ENCODE measurements at places on chromosomes 3 and 15.

GRCh38 chr3:157220883-157221282, 60.9 kb upstream of the CCNL1 start:
- DNase-seq = no peak

DNA sequence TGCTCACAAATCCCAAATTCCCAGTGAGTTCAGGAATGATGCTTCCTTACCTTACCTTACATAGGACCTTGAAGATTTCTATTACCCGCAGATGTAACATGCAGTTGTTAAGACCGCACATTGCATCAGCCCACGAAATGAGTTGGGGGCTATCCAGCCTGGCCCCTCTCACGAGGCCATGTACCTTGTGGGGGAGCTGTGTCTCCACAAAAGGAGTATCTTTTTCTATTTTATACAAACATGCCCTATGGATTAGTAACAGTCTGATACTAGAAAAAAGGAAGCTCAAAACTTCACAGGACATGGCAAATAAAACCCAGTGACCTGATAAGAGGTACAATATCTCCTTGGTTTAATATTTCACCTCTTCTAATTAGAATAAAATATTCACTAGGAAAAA, 1086.8 kb upstream of the CFAP20DC start:
- DNase-seq = no peak

DNA sequence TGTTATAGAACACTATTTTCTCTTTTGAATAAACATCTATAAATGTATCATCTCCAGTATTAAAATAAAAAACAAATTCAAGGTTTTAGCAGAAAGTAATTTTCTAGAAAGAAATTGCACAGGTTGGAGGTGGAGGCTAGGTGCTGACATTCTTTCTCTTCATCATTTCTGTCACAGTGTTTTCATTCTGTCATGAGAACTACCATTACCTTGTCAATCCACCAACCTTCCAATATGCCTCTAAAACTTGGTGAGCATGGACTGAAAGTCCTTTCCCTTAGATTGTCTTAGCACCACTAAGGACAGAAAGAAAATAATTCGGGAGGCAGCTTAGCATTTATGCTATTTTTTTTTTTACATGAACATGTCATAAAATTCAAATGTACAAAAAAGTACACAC, 596.2 kb upstream of the DPPA4 start:
- DNase-seq = no peak

DNA sequence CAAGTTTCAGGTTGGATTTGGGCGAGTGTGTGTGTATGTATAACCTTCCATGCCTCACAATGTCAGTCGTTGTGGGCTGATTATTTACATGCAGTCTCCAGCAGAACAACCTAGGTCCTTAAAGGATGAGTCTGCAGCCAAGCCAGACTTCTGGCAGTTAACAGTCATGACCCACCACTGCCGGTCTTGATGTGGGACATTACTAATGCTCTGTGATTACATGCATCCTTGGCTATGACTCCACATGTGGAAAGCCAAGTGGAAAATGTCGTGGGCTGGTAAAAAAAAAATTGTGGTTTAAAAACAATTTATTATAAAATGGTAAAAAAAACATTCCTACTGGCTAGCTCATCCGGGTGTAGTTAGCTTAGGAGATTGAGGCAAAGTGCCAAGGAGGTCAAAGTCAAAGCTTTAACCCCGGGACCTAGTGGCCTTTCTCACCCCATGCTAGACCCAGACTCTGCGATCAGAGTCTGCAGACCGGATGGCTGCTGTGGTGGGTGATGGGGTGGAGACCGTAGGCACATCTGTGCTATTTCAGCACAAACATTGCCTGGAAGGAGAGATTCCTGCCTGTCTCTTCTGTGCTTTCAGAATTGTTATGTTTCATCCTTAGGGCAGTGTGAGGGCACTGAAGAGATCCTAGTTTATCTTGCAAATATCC, 6.8 kb downstream of the RARRES1 start:
- no peak for DNase-seq

DNA sequence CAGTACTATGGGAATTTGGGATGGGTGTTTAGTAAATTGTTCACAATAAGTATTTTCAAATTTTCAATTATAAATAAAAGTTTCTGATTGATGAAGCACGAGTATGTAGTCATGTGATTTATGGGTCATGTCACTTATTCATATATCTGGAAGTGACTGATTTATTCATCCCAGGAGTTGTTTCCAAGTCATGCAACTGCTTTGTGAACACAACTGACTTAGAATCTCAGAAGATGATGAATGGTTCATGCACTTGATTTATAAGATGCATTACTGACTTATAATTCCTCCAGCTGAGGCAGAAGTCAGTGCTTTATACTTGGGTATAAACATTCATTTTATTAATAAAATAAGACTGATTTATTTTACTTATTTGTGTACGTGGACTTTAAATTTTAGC, 137.8 kb upstream of the CBLB start:
- no peak for DNase-seq

DNA sequence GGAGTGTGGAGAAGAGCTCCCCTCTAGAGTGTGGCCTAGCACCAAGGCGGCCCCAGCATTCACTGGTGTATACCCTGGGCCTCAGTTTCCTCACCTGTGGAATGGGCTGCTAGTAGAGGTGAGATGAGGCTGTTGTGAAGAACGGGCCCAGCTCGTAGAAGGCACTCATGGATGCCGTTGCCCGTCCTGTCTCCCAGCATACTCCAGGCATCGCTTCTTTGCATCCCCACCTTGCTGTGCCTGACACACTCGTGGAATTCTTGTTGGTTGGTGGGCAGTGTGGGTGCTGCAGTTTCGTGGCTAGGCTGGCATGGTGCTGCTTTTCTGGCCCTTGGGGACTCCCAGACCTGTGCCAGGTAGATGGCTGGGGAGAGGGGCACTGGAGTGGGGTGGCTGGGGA, 76.7 kb downstream of the SMAD6 start:
- no peak for DNase-seq

Data from GM13977 (cell line).